ENCODE measurements at places on chromosomes 12 and 14. TPM values are rescaled to one million over a fixed set of nuclear protein-coding genes. Genes with fewer than 3 reads are reported as not detected.

Gene CYP46A1
- 0.07 TPM for total RNA-seq

DNA sequence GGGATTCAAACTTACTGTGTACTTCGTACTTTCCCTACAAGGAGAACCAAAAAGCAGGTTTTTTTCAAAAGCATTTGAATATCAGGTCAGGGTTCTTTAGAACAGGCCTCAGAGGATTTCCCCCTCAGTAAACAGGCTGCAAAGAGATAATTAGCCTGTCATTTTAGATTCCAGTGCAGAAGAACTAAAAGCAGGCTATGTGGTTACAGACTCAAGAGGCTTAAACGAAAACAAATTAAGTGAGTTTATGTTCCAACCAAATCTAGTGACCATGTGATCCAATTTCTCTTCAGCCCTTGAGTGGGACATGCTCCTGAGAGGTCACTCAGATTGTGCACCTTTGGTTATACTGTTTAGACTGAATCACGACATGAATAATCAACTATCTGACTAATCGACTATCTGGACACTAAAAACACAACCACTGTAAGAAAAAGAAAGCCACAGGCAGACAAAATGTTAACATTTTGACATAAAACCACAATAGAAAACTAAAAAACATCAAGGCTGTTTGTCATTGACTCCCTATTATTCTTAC is 4.5 kb downstream of the TMED8 start:
- no peak for DNase-seq

- no peak for DNase-seq
Measured at GRCh38 chr12:76820888-76821482, 57.1 kb downstream of the ZDHHC17 start.

Gene EPYC
- total RNA-seq = not detected

- DNase-seq = no peak
Measured at GRCh38 chr14:103688906-103689902, 26.0 kb downstream of the XRCC3 start.

Gene SLC25A47
- total RNA-seq = not detected

Data from CD8-positive, alpha-beta memory T cell (primary cell).